ENCODE measurements at places on chromosomes 13 and 19.

DNA sequence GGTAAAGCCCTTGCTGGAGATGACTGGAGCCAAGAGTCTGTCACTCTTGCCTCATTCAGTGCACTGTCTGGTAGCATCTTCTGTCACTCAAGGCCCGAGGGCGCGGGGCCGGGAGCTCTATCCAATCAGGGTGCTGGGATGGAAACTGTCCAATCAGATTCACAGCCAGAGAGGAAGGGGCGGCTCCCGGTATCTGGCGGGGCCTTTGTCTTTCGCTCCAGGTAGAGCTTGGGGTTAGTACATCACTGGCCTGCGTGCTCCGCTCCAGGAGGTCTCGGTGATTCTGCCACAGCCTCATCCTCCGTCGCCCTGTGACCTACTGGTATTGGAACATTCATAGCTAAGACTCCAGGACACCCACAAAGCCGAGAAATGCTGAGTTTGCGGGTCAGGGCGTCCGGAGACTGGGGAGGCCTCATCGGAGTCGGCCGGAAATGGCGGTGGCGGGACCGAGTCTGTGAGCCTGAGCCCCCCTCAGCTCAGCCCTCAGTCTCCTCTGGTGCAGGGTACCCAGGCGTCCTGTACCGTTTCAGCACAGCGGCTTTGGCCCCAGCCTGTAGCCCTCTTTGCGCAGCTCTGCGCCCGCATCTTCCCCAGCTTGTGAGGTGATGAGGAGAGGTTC is 20.6 kb upstream of the ZNF430 start:
- DNase-seq = peak; percentile 79

- no peak for DNase-seq
These were observed 146.6 kb downstream of the RGCC start for GRCh38 chr13:41603917-41604316.

- no peak for DNase-seq
These were observed 13.7 kb downstream of the LILRA1 start for GRCh38 chr19:54606891-54607784.

- DNase-seq = no peak
These were observed 628 bp upstream of the SLC17A7 start for GRCh38 chr19:49441960-49442350.

DNA sequence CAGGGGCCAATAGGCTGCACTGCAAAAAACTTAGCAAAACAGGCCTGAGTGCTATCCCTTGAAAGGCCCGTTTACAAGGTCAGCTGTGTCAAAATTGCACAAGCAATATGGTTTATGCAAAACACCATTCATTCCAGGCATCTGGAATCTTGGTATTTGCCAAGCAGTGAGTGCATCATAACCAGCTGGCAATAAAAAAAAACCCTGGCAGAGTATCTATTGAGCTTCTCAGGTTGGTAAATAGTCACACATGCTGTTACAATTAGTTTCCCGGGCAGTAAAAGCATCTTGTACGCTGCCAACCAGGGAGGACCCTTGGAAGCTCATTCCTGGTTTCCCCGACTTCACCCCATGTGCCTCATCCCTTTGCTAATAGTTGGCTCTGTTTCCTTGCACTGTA is 21.3 kb downstream of the ZNF77 start:
- DNase-seq = no peak

- DNase-seq = no peak
These were observed 104.7 kb downstream of the RGCC start for GRCh38 chr13:41562083-41562482.

DNA sequence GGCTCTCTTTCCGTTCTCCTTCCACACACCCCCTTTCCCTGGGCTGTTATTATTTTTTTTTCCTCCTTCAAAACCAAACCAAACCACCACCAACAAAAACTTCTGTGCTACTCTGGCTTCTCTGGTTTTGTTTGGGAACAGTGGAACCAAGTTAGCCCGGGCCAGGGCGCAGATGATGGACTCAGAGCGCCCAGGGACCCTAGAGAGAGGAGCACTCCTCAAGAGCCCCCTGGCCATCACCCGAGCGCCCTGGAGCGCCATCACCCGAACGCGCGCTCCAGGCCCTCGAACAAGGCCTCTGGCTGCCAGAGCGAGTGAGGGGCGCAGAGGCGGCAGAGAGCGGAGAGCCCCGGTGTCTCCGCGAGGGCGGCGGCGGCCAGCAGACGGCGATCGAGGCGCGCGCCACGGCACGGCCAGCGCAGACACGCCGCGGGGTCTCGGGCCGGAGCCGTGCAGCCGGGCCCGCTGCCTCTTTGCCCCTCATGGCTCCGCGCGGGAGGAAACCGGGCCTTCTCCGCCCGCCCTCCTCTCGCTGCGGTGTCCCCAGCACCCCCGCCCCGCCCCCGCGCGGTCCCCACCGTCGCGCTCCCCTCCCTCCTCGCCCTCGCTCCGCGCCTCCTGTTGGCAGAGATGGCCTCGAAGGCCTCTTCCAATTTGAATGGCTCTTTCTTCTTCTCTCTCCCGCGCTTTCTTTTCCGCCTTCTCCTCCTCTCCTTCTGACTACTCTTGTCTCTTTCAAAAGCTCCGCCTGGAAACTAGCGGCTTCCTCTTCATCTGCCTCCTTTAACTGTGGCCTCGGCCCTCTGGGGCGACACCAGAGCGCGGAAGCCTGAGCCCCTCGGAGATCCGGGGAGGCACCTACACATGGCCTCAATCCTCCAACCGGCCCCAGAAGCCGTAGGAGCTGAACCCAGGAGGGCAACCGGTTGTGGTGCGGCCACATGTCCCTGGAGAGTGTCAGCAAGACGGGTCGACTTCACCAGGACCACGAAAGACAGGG is 4.1 kb upstream of the SOX1 start:
- DNase-seq = peak; percentile 80

GRCh38 chr19:13887517-13887916 is 10.6 kb downstream of the NANOS3 start:
- no peak for DNase-seq

DNA sequence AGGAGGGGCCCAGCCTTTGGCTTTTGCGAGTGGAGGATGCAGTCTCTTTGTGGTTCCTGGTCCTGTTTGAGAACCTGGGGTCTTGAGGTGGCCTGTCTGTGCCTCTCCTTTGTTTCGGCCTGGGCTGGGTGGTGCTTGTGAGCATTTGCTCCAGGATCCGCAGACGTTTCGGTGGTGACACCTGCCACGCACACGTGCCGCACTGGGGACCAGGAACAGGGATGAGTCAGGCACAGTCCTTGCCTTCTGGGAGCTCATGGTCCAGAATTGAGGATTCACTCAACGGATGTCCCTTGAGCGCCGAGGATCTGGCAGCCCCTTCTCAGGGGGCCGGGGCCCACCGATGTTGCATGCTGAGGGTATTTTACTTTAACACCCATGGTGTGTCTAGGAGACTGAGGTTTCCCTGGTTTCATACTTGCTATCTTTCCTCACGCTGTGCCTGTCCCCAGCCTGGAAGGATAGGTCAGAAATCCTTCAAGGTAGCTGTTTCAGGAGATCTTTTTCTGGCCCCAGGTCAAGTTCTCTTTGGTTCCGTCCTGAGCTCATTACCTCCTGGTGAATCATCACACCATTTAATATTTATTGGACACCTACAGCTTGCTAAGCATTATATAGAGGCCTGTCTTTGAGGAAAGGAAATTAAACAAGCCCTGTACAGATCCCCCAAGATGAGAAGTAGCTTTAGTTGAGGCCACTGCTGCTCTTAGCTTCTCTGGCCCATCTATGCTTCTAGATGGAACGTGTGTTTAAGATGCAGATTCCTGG is 5.1 kb downstream of the HDGFL2 start:
- DNase-seq = no peak

- no peak for DNase-seq
These were observed 128.8 kb downstream of the ZDHHC20 start for GRCh38 chr13:21330126-21330861.

DNA sequence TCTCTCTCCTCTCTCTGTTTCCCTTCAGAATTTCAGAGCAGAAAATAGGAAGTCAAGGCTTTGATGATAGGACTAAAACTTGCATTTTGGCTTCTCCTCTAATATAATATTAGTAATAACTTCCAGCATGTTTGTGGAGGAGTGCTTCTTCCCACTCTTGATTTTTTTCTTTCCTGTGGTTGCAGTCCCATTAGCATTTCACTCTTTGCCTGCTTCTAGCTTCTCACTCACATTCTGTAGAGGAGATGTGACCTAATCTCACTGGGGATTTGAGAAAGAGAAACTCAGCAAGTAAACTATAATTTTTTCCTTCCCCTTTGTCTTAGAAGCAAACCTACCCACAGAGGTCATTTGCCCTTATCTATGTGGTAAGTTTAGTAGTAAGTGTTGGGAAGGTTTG is 169.4 kb upstream of the HTR2A start:
- DNase-seq = no peak

DNA sequence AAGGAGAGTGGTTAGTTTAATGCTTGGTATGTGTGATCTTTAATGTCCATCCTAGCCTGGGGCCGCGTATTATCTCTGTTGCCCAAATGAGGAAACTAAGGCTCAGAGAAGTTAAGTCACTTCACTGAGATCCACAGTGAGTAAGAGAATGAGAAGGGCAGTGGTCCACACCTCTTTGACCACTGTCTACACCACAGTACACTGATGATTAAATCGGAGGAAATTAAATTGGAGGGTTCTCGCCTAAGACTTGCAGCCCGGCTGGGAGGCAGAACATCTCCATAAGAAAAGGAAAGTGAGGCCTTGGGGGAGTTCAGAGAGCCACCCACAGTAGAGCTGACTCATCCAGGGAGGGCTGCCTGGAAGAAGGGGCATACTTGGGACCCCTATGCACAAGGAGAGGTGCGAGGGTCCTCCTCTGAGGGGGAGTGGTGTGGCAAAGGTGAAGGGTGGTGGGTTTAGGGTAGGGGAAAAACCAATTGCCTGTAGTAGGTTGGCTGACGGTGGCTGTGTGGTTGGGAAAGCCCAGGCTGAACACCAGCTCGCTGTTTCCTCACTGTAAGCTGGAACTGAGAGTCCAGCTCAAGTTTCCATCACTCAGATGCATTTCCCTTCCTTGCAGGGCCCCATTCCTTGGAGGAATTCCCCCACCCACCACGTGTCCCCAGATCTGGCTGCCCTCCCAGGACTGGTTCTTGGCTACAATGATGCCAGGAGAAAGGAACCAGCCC is 15.0 kb upstream of the DHRS12 start:
- DNase-seq = no peak

- DNase-seq = no peak
These were observed 39.1 kb downstream of the LYL1 start for GRCh38 chr19:13063461-13064091.

GRCh38 chr13:112943309-112944125 is 25.5 kb upstream of the MCF2L start:
- DNase-seq = peak; percentile 80

- peak; percentile 53 for DNase-seq
These were observed 16.1 kb downstream of the MKNK2 start for GRCh38 chr19:2034729-2035589.

GRCh38 chr13:43376596-43376995 is 353.2 kb downstream of the DNAJC15 start:
- DNase-seq = no peak

- DNase-seq = peak; percentile 82
These were observed 333.9 kb downstream of the UQCRFS1 start for GRCh38 chr19:28878862-28879566.

DNA sequence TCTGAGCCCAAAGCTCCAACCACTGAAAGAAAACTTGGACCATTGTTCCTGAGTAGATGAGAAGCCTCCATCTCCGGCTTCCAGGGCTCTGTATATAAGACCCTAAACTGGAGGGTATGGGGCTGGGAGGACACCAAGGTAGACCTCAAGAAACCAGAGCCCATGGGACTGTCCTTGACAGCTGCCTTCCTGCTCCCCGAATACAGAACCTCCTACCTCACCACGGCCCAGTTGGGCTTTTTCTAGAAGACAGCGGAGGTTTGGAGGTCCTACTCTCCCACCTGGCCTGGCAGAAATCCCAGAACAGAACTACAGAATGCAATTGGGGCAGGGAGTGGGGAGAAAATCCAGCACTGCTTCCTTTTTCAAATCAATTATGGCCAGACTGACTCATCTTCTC is 177.3 kb upstream of the ZNF507 start:
- DNase-seq = no peak

GRCh38 chr13:40026174-40026585 is 370.7 kb downstream of the COG6 start:
- DNase-seq = no peak

DNA sequence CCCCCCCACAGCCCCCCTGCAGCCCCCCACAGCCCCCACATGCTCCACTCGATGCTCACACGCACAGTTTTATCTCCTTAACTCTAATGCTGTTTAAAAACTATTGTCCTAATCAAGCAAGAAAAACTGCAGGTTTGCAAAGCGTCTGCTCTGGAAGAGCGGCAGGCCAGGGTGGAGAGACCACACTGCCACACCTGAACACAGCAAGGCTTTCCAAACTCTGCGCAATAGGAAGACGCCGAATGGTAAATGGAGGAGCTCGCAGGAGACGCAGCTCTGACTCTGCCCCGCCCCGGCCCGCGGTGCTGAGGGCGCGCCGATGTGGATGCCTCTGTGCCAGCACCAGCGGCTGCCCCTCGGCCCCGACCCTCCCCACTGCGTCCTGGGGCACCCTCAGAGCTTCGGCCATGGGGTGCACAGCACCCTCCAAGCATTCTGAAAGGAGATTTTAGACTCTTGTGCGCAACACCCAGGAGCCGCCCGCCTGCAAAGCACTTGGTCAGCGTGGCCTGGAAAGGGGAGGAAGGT is 32.4 kb downstream of the RASA3 start:
- peak; percentile 30 for DNase-seq

DNA sequence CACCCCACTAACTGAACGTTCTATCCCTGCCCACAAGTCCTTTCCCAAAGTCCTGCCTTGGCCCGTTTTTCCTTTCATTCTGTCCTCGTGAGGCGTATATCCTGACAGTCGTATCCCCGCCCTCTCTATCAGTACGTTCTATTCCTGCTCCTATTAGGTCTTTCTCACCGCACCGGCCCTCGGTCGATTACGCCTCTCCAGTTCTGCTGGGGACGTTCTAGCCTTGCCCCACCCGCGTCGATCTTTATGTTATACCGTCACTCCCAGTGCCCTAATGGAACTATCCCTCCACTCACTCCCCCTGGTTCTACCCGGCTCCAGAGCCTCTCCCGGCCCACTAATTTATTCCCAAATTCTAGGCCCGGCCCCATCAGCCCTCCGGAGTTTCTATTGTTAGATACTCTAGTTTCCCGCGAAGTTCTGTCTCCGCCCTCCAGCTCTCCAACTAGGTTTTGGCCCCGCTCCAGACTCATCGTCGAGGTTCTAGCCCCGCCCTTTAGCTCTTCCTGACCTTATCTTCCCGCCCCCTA is 2.0 kb downstream of the PLAUR start:
- DNase-seq = no peak

GRCh38 chr13:91594061-91594460 is 195.6 kb downstream of the GPC5 start:
- no peak for DNase-seq

DNA sequence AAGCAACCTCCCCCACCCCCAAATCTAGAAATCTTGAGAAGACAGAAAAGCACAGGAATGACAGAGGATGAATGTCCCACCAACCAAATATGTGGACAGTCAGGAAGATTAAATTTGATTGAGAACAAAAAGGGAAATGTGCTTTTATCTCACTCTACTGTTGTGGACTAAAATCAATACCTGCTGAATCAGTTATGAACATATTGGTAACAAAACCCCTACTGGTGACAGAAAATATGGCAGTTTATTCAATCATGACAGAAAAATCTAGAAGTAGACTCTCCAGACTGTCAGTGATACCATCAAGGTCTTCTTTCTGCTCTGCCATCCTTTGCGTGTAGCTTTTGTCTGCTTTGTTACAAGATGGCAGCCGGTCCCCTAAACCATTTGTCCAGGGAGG is 35.2 kb downstream of the FAM216B start:
- DNase-seq = no peak
